ENCODE measurements at places on chromosomes 16 and 17.
A peak's percentile ranks its signal among the peaks of the same experiment; 100 is the strongest.

GRCh38 chr17:73660366-73660765 lies 16.1 kb upstream of the SDK2 start:
- no peaks in the 10 kb centered on the region for H3K36me3 ChIP-seq
- peaks cover 13% of the 10 kb centered on the region for H3K27me3 ChIP-seq
- no peak overlapping the region for H3K27ac ChIP-seq
- H3K4me1 ChIP-seq = no peaks in the 10 kb centered on the region
- DNase-seq = no peak

- peak overlapping the region; percentile 32 for H3K4me3 ChIP-seq
- peaks cover 2% of the 10 kb centered on the region for H3K27me3 ChIP-seq
- no peak overlapping the region for H3K27ac ChIP-seq
- no peaks in the 10 kb centered on the region for H3K36me3 ChIP-seq
- no peak for DNase-seq
Measured at GRCh38 chr17:21510686-21511362, 134.7 kb downstream of the KCNJ12 start.

DNA sequence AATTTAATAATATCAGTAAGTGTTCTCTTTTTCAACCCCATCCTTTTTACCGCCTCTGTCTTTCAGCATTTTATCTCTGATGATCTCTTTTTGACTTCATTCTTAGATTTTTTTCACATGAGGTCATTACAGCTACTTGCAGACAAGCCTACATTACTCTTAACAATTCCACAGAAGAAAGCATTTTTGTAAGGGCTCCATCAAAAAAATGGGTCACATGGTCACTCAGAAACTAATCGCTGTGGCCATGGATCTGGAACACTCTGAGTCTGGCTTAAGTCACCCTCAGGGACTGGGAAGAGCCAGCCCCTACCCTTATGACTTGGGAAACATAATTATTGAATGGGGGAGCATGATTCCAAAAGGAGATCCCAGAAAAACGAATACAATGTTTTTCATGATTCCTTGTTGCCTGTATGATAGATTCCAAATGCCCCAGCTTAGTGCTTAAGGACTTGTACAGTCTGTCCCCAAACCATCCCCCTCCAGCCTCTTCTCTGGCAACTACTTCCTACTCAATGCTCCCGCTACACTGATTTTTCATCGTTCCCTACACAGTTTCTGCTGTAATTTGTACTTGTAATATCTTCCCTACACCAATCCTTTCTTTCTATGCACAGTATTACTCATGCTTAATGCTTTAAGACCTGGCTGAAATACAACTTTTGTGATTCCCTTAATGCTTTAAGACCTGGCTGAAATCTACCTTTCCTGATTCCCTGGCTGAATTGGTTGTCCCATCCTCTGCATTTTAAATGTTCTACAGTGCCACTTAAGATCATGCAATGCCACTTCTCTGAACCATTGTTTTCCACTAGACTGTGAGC lies 457.8 kb downstream of the HS3ST4 start:
- no peaks in the 10 kb centered on the region for H3K27me3 ChIP-seq
- no peak overlapping the region for H3K27ac ChIP-seq
- no peak for DNase-seq
- H3K4me1 ChIP-seq = no peaks in the 10 kb centered on the region

DNA sequence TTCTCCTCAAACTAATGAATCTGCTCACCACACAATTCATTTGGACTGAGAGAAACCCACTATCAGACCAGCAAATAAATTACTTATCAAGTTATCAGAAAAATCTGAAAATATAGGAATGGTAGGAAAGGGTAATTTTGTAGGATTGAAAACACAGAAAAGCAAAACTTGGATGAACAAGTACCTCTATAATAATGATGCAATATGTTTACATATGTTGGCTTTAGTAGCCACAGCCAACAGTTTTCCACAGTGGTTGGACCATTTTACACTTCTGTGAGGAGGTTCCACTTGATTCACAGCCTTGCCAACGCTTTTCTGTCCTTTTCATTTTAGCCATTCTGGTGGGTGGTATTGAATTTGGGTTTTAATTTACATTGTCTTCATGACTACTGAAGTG lies 10.6 kb upstream of the GINS3 start:
- no peaks in the 10 kb centered on the region for H3K27me3 ChIP-seq
- no peak for DNase-seq

GRCh38 chr17:16911141-16911937 lies 60.6 kb downstream of the TNFRSF13B start:
- H3K27ac ChIP-seq = no peak overlapping the region
- peaks cover 5% of the 10 kb centered on the region for H3K27me3 ChIP-seq
- no peak overlapping the region for H3K4me3 ChIP-seq
- no peaks in the 10 kb centered on the region for H3K4me1 ChIP-seq
- no peaks in the 10 kb centered on the region for H3K36me3 ChIP-seq
- no peak for DNase-seq

DNA sequence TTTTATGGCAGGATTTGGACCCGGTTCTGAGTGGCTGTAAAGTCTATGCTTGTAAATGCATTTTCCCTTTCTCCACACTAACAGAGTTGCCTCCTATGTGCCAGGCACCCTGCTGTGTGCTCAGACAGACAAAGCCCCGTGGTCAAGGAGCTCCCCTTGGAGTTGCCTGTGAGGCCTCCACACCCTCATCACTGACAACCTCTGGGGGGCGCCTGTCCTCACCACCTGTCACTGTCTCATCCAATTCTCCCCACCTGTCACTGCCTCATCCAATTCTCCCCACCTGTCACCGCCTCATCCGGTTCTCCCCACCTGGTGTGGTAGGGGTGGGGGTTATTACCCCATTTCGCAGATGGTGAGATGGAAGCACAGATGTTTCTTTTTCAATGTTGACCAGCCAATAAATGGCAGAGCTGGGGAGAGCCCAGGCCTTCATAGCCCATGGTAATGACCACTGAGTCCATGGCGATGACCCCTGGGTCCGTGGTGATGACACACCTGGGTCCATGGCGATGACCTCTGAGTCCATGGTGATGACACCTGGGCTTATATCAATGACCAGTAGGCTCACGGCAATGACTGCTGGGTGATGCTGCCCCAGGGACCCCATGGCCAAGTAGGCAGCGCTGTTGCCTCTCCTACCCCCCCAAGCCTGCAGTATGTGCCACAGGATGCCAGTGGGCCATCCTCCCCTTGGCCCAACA lies 150.1 kb downstream of the IRF8 start:
- no peaks in the 10 kb centered on the region for H3K4me1 ChIP-seq
- no peak overlapping the region for H3K4me3 ChIP-seq
- H3K27me3 ChIP-seq = peaks cover 29% of the 10 kb centered on the region
- H3K27ac ChIP-seq = no peak overlapping the region
- DNase-seq = no peak

DNA sequence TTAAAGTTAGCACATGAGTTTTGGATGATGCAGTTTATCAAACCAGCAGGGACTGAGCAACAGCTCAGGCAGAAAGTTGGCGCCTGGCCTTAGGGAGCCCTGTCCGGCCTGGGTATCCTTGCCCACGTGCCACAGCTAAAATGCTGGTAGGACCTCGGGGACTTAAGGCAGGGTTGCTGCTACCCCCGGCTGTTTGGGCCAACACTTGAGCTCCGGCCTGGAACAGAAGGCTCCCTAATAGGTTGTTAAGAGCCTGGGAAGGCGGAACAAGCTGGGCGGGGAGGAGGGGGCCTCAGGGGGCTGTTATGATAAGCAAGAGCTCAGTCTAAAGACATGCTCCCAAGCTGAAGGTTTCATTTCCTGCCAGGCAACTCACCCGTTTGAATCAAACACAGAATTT lies 39.7 kb downstream of the CUEDC1 start:
- no peak overlapping the region for H3K27ac ChIP-seq
- peaks cover 49% of the 10 kb centered on the region for H3K4me1 ChIP-seq
- H3K27me3 ChIP-seq = no peaks in the 10 kb centered on the region
- H3K4me3 ChIP-seq = no peak overlapping the region
- no peaks in the 10 kb centered on the region for H3K36me3 ChIP-seq
- no peak for DNase-seq

DNA sequence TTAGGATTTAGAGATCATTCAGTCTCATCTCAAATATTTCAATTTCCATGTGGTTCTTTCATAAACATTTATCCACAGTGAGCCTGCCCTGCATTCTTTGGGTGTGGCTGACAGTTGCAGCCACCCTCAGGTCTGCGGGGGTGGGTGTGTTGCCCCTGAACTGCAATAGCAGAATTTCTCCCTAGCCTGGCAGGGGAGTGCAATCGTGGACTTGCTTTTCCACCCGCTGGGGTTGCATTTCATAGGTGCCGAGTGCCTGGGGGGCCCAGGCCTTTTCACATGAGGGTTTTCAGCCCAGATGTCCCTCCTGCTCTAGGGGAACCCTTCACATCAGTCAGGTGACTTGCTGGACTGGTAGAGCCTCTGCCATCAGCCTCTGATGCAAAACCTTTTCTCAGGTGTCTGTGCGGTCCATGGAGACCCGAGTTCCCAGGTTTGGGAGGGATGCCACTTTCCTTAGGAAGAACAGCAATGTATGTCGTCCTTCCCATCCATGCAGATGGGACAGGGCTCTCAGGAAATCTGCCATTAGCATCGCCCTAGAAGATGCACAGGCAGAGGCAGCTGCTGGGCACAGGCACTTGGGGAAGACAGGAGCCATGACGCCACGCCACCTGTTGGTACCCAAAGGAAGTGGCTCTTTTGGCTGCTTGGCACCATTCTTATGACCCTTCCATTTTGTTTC lies 2.4 kb upstream of the USP36 start:
- H3K4me3 ChIP-seq = no peak overlapping the region
- H3K4me1 ChIP-seq = peaks cover 52% of the 10 kb centered on the region
- no peak overlapping the region for H3K27ac ChIP-seq

- no peaks in the 10 kb centered on the region for H3K27me3 ChIP-seq
- DNase-seq = no peak
- no peak overlapping the region for H3K4me3 ChIP-seq
- H3K27ac ChIP-seq = no peak overlapping the region
Measured at GRCh38 chr17:60610473-60610872, 10.5 kb downstream of the PPM1D start.

- DNase-seq = peak; percentile 57
- peak overlapping the region; percentile 96 for H3K27ac ChIP-seq
- H3K4me1 ChIP-seq = peaks cover 36% of the 10 kb centered on the region
- H3K36me3 ChIP-seq = 0 out of 3 replicates have a peak, but pooled peaks cover 3% of the 10 kb centered on the region
- H3K27me3 ChIP-seq = no peaks in the 10 kb centered on the region
Measured at GRCh38 chr17:80036715-80037477, 454 bp downstream of the CCDC40 start.

- H3K4me3 ChIP-seq = no peak overlapping the region
- DNase-seq = peak; percentile 58
- no peaks in the 10 kb centered on the region for H3K27me3 ChIP-seq
- no peak overlapping the region for H3K27ac ChIP-seq
- H3K36me3 ChIP-seq = no peaks in the 10 kb centered on the region
- peaks cover 28% of the 10 kb centered on the region for H3K4me1 ChIP-seq
Measured at GRCh38 chr16:54193665-54194333, 92.8 kb downstream of the IRX3 start.

DNA sequence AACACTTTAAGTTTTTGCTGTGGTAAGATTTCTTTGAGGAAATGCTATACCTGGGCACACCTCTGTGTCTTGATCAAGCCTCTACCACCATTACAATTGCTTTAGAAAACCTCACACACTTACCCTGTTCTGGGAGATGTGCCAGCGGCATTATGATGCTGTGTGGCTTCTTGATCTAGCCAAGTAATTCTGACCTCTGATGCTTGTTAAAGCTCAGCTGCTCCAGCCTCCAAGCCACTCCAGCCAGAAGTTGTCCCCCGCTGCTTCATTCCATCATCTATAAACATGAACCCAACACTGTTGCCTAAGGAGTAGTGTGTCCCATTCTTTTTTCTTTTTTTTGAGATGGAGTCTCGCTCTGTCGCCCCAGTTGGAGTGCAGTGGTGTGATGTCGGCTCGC lies 60.1 kb downstream of the CYLD start:
- H3K27me3 ChIP-seq = no peaks in the 10 kb centered on the region
- H3K4me3 ChIP-seq = no peak overlapping the region
- H3K4me1 ChIP-seq = peaks cover 39% of the 10 kb centered on the region
- H3K36me3 ChIP-seq = no peaks in the 10 kb centered on the region
- no peak overlapping the region for H3K27ac ChIP-seq
- DNase-seq = no peak

DNA sequence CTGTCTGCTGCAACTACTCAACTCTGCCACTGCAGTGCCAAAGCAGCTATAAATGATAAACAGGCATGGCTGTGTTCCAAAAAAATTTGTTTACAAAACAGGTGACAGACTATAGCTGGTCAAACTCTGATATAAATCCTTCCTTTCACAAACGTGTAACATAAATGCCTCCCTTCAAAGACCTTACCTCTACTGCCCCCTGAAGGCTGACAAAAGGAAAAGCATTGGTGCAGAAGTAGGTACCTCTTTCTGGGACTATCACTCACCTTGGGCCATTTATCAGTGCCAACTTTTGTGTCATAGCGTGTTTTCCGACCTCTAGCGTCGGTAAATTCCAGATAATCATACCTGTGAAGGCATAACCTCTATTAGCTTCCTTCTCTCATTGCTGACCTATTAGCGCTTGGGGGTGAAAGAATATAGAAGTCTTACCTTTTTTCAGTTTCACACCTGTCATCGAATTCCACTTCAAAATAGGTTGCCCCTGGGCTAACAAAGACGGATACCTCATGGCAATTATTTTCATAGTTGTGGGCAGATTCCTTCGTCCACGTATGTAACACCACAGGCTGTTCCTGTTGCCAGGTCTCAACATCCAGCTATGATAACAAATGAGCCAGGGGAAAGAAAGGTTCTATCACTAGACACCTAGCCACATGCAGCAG lies 67.9 kb downstream of the ZZEF1 start:
- no peak overlapping the region for H3K4me3 ChIP-seq
- no peak overlapping the region for H3K27ac ChIP-seq
- peak; percentile 46 for DNase-seq

GRCh38 chr16:80804056-80804525 lies 307 bp downstream of the CDYL2 start:
- no peak overlapping the region for H3K27ac ChIP-seq
- H3K4me3 ChIP-seq = peak overlapping the region; percentile 76
- peaks cover 2% of the 10 kb centered on the region for H3K27me3 ChIP-seq
- peak; percentile 6 for DNase-seq
- no peaks in the 10 kb centered on the region for H3K36me3 ChIP-seq
